ENCODE measurements at places on chromosomes 16 and 17. TPM values are rescaled to one million over a fixed set of nuclear protein-coding genes. Genes with fewer than 3 reads are reported as not detected.

Gene KRT16
- 0.85 TPM for total RNA-seq

Gene KRTAP4-3
- not detected for total RNA-seq

Gene PLXDC1
- total RNA-seq, result 36.4 TPM

DNA sequence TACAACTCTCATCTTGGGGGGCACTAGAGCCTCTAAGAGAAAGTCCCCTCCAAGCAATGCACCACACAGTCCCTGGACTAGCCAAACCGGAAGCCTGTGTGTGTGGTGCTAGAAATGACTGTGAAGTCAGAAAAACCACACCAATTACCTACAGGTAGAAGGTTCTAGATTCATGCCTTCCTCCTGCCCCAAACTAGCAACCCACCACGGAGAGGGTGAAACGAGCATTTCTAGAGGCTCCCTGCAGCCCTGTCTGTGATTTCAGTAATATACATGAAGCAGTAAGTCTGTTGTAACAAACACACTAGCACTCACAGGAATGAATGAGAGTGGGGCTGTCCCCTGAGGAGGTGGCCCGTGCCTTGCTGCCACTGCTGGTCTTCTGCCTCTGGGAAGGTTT lies 13.6 kb downstream of the ZFHX3 start:
- no peak for DNase-seq

DNA sequence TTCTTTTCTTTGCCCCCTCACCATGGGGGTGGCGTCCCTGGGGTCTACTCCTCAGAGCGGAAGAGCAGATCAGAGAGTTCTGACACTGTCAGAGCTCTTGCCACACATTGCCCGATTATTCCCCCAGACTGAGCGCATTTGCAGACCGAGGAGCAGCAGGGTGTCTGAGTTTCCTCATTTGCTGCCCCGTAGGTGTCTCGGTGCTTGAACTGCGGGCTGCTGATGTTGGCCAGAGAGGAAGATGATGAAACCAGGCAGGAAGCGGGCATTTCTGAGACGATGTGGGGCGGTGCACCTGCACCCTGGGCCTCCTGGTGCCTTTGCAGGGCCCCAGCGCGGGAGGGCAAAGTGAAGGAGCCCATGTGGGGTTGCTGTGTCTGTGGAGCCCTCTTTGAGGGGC lies 55.2 kb downstream of the ARSG start:
- no peak for DNase-seq

- DNase-seq, result no peak
These were observed 62.6 kb downstream of the AMFR start for GRCh38 chr16:56362706-56363105.

GRCh38 chr17:11035681-11036080 lies 197.8 kb upstream of the PIRT start:
- DNase-seq, result no peak

DNA sequence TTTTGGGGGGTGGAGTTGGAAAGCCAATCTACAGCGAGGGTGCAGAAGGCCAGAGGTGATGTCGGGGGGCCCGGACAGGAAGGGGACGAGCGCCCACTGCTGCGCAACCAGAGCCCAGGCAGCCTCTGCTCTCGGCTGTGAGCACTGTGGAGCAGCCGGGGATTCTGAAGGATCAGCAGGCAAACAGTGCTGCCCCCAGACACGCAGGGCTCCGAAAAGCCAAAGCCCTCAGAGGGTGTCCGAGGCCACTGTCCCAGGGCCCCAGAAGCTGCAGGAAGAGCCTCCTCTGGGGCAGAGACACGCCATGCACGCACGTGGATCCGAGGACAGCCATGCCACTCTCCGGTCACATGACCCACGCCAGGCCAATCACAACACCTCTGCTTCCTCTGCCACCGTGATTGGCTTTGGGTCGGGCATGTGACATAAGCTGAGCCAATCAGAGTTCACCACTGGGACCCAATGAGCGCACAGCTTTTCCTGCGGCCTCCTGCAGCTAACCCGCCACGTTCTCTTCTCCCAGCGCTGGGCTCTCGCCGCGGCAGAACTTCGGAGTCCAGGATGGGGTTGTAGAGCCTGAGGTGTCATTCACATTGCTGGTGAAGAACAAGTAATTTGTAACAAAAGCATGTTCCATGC lies 40.7 kb downstream of the ACTG1 start:
- DNase-seq, result peak; percentile 91

DNA sequence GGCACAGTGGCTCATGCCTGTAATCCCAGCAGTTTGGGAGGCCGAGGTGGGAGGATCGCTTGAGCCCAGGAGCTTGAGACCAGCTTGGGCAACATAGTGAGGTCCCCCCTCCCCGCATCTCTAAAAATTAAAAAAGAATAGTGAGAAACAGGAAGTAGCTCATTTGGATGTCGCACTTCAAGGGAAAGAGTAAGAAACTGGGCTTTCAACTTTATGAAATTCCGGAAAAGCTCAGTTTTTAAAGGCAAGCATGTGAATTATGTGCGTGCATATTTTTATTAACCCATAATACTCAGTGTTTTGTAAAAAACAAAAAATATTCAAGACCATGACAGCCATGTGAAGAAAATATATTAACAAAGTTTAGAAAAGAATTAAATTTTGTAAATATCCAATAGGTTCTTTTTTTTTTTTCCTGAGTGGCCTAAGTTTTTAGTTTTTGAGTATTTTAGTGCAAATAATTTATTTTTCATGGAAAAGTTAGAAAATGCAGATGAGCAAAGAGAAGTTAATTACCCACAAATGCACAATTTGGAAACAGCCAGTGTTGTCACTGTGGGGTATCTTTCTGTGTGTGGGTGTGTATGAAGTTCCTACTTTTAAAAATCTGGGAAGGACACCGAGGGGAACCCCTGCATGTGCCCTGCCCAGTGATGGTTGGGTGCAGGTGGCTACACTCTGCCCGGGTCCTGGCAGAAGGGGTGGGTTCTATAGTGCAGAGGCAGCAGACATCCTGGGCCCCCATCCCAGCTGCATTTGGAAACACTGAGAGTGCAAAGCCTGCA lies 40.0 kb downstream of the CIBAR2 start:
- DNase-seq, result no peak

- DNase-seq, result no peak
These were observed 8.0 kb downstream of the GRIN2C start for GRCh38 chr17:74851612-74852236.

DNA sequence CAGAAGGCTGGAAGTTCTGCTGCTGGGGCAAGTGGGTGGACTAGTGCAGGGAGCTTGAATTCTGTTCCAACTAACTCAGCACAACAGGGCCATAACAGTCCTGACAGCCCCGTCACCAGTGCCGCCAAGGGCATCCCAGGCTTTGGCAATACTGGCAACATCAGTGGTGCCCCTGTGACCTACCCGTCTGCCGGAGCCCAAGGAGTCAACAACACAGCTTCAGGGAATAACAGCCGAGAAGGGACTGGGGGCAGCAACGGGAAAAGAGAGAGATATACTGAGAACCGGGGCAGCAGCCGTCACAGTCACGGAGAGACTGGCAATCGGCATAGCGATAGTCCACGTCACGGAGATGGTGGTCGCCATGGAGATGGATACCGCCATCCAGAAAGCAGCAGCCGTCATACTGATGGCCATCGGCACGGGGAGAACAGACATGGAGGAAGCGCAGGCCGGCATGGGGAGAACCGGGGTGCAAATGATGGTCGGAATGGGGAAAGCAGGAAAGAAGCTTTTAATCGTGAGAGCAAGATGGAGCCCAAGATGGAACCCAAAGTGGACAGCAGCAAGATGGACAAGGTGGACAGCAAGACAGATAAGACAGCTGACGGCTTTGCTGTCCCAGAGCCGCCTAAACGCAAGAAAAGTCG lies 9.4 kb upstream of the PSMC5 start:
- DNase-seq, result no peak
